ENCODE measurements at places on chromosomes 11 and 22.

DNA sequence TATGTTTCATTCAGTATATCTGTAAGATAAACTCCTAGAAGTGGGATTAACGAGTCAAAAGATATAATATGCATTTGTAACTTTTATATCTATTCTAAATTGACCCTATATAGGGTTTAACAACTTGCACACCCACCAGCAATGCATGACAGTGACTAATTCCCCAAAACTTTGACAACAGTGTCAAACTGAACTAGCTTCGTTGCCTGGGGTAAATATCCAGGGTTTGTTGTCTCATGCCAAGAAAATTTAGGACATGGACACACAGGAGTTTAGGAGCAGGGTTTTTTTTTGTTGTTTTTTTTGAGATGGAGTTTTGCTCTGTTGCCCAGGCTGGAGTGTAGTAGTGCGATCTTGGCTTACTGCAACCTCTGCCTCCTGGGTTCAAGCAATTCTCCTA is 5.1 kb downstream of the SNU13 start:
- no peak for DNase-seq

DNA sequence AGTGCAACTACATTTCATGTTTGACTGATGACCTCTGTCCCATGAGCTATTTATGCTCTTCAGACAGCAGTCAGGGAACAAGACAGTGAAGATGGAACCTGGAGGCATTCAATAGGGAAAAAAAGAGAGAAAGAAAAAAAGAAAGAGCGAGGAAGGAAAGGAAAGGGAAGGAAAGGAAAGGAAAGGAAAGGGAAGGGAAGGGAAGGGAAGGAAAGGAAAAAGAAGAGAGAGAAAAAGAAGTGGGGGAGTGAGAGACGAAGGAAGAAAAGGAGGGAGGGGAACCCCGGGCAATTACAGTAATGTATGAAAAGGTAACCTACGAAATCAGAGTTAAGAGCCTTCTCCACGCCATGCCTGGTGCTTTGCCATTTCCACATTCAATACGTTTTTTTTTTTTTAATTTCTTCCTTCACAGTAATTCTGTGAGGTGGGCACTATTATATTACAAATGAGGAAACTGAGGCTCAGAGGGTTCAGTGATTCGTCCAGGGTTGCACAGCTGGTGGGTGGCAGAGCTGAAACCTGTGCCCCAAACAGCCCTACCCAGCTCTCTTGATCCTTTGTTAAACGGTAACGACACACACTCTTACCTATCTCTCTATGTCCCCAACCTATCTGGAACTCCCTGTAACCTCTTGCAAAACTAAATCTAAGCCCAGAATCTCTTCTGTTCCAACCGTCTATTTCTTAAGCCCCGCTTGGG is 39.3 kb downstream of the ETS1 start:
- no peak for DNase-seq

DNA sequence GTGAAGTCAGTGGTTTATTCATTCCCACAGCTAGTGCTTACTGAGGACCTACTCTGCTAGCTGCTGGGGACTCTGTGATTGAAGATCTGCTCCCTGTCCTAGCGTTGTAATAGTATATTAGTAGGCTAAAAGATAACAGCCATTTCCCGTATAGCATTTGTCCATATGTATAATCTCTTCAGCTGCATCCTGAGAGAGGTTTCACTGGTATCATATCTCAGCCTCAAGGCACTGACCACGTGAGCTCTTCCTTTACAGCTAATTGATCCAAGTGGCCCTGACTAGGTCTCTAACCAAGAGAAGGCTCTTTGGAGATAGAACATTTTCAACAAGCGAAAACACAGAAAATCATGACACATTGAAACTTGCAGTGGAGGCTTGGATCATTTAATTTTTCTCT is 110.2 kb downstream of the APIP start:
- no peak for DNase-seq

GRCh38 chr11:91810871-91811270 is 413.7 kb upstream of the FAT3 start:
- DNase-seq, result no peak

GRCh38 chr22:22371031-22371541 is 126.5 kb downstream of the VPREB1 start:
- no peak for DNase-seq

GRCh38 chr11:68956547-68957254 is 24.1 kb downstream of the MRGPRD start:
- DNase-seq, result no peak

GRCh38 chr11:44889266-44889665 is 61.4 kb downstream of the TP53I11 start:
- DNase-seq, result no peak

GRCh38 chr11:131792243-131792642 is 421.8 kb downstream of the NTM start:
- no peak for DNase-seq

DNA sequence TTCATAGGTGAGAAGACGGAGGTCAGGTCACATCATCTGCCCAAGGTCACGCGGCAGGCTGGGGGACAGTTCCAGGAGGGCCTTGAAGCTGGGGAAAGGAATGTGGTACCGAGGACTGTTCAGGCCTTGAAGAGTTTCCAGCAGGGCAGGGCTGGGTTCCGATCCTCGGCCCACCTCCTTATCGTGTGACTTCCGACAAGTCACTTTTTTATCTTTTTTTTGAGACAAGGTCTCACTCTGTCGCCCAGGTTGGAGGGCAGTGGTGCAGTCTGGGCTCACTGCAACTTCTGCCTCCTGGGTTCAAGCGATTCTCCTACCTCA is 623 bp downstream of the NDUFS8 start:
- no peak for DNase-seq

DNA sequence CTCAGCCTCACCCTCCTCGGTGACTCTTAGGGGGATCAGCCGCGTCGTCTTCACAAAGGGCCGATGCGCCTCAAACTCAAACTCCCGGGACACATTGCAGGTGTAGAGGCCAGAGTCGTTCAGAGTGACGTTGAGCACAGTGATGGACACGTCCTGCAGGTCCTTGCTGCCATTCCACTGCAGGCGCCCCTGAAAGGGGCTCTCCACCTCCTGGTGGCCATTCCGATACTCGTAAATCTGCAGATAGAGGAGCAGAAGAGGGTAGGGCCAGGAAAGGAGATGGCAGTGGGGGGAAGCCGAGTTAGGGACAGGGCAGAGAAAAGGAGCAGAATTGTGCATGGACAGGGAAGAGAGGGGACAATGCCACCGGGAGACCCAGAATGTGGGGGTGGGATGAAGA is 12.0 kb downstream of the SCN3B start:
- no peak for DNase-seq

GRCh38 chr11:32671051-32671450 is 87.4 kb downstream of the EIF3M start:
- peak; percentile 54 for DNase-seq

GRCh38 chr11:4982678-4983077 is 12.0 kb upstream of the OR51L1 start:
- no peak for DNase-seq

- DNase-seq, result peak; percentile 39
These were observed 450.0 kb upstream of the CCDC179 start for GRCh38 chr11:23310276-23310675.

DNA sequence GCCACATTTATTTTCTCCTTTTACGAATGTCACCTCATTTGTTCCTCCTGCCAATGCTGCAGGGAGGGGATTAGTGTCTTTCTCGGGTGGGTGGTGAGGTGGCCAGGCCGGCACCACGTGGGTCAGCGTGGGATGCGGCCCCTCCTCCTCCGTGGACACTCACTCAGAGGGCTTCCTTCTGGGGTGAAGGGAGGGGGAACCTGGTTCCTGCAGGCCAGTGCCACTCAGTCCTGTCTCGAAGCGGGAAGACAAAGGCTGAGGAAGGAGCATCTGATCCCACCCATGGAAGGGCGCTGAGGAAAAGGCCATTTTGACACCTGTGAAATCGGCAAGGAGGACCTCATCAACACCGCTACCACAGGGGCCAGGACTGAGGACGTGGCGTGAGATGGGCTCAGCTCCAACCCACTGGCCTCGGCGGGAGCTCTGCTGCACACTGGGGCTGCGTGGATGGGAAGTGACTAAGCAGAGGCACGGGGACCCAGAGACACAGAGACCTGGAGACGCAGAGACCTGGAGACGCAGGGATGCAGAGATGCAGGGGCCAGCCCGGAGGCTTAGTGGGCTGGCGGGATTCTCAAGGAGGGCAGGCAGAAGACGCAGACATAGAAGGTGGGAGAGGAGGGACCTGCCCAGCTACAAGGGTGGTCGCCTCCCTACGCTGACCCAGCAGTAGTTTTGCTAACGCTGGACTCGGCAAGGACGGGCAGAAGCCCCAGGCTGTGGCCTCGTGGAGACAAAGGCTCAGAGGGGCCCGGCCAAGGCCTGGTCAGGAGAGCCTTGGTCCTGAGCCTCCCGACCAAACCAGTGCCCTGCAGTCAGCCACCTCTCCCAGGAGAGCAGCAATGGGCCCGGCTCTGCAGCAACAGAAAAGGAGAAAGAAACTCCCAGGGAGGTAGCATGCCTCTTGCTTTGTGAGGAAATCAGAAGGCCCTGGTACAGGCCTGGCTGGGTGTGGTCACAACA is 1071.2 kb downstream of the BRD1 start:
- no peak for DNase-seq

GRCh38 chr11:11582011-11582701 is 39.6 kb downstream of the GALNT18 start:
- DNase-seq, result no peak

- DNase-seq, result peak; percentile 36
These were observed 12.3 kb downstream of the BACE1 start for GRCh38 chr11:117303646-117304315.

- DNase-seq, result no peak
These were observed 5.6 kb upstream of the STARD10 start for GRCh38 chr11:72799441-72799840.

DNA sequence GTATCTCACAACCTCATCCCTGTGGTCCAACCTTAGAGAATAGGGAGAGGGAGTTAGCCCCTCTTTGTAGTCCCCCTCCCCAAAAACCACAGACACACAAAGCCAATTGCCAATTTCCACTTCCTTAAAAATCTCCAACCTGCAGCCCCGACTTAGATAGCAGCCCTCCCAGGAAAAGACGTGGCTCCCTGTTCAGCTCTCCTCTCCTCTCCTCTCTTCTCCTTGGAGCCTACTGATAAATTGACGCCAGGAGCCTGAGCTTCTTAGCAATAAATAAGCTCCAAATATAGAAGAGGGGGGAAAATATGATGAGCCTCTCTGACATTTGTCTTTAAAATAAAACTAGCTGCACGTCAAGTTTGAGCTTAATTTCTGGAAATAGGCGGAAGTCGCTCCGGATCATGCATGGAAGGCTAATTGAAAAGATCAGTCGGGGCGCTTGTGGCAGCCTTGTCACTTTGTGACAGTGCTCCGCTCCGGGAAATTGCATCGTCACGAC is 7.3 kb downstream of the PAX6 start:
- DNase-seq, result no peak

GRCh38 chr11:130852589-130852988 is 63.7 kb downstream of the SNX19 start:
- no peak for DNase-seq

DNA sequence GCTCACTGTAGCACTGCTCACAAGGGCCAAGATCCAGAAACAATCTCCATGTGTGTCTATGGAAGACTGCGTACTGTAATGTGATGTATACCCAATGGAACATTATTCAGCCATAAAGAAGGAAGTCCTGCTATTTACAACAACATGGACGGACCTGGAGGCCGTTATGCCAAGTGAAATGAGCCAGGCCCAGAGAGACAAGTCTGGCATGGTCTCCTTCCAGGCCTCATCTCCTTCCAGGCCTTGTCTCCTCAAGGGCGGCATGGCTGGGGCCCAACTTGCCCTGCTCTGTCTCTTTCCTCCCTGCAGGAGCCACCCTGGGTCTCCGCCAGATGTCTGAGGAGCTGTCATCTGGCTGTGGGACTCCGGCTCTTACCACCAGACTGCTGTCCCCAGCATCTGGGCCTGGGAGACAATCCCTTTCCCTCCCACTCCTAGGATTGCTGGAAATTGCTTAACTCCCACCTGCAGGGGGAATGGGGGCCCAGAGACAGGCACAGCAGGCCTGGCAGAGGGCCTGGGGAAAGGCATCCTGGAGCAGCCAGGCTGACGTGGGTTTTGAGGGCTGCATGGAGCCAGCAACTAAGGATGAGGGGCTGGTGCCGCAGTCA is 1326.6 kb downstream of the TBC1D22A start:
- no peak for DNase-seq

GRCh38 chr11:118215262-118215661 is 9.5 kb downstream of the JAML start:
- DNase-seq, result no peak

DNA sequence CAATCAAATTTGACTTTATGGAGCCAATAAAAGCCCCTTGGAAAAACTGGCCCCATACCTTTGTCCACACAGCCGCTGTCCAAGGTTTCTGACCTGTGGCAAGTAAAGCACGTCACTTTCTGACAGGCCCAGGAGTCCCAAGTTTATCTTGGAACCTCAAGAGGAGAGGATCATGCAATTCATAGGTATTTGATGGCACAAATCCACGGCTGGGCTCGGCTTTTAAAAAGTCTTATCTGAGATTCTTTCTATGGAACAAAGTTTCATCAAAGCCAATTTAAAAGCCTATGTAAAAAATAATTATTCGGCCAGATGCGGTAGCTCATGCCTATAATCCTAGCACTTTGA is 13.6 kb downstream of the TMEM138 start:
- peak; percentile 50 for DNase-seq

DNA sequence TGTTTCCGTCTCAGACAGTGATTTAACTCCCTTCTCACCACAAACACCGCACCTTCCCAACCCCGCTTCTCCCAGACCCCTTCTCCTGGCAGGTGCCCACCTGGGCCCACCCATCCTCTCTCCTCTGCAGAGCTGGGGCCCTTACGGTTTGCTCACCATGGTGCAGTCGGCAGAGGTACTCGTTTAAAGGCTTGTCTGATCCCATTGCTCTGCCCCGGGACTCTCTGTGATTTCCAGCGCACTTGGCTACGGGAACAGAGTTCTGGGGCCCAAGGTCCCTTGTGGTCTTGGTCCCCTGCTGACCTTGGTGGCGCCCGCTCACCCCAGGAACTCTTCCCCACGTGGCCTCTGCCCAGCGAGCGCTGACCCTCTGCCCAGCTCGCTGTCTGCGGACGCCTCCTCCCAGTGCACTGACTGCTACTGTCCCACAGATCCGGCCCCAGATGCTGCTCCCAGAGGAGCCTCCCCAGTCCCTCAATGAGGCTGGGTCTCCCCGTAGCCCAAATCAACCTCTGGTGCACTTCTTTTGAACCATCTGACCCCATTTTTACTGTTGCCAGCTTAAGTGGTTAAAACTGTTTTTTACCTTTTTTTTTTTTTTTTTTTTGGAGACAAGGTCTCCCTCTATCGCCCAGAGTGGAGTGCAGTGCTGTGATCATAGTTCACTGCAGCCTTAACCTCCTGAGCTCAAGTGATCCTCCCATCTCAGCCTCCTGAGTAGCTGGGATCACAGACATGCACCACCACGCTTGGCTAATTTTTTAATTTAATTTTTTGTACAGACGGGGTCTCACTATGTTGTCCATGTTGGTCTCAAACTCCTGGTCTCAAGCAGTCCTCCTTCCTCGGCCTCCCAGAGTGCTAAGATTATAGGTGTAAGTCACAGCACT is 21.3 kb upstream of the CTSD start:
- no peak for DNase-seq

DNA sequence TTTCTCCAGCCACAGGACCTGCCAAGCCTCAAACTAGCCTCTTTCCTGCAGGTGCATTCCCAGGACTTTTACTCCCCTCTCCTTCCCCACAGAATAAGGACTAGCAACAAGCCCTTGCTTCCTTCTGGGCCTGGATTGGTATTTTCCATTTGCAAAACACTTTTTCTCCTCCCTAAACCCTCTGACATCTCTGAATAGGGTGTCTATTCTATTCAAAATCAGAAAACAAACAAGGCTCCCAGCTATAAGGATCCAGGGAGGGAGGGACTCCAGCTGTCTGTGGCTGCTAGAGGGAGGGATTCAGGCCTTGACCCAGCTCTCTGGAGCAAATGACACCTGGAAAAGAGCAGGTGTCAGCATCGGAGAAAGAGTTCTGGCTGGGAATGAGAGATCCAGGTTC is 168.5 kb upstream of the BDNF start:
- no peak for DNase-seq

Measured in cardiac muscle cell (in vitro differentiated cells and primary cell).